ENCODE measurements at places on chromosomes 5 and 9. TPM values are rescaled to one million over a fixed set of nuclear protein-coding genes. Genes with fewer than 3 reads are reported as not detected.

The PCDHGC5 gene
- total RNA-seq = 1.4 TPM

DNA sequence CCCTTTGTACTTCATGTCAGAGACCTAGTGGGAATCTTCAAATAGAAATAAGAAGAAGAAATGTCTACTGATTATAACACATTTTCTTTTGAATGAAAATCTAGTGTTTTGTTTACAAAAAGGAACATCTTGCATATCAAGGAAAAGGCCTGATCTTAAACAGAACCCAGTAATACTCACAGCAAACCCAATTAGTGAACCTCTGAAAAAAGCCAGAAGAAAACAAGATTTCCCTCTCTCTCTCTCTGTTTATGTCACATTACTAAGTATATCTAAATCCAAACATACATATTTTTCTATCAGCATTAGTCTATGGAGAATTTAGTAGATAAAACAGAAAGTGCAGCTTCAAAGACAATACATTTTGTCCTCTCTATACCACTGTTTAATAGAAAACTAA lies 457.9 kb downstream of the NR2F1-AS1 start:
- H3K36me3 ChIP-seq = no peaks in the 10 kb centered on the region
- H3K27ac ChIP-seq = no peak overlapping the region
- H3K4me3 ChIP-seq = no peak overlapping the region
- no peak for DNase-seq
- H3K4me1 ChIP-seq = no peaks in the 10 kb centered on the region
- H3K27me3 ChIP-seq = no peaks in the 10 kb centered on the region

The MEIKIN gene
- total RNA-seq = not detected

- no peaks in the 10 kb centered on the region for H3K4me1 ChIP-seq
- H3K4me3 ChIP-seq = no peak overlapping the region
- DNase-seq = no peak
- no peaks in the 10 kb centered on the region for H3K27me3 ChIP-seq
These were observed 31.6 kb downstream of the PTGS1 start for GRCh38 chr9:122402403-122402871.

The ANKRD18A gene
- total RNA-seq = 9.0 TPM

- DNase-seq = no peak
- H3K36me3 ChIP-seq = peaks cover 18% of the 10 kb centered on the region
- H3K4me3 ChIP-seq = no peak overlapping the region
- H3K27me3 ChIP-seq = no peaks in the 10 kb centered on the region
These were observed 95.8 kb downstream of the PLPP1 start for GRCh38 chr5:55438998-55439397.

DNA sequence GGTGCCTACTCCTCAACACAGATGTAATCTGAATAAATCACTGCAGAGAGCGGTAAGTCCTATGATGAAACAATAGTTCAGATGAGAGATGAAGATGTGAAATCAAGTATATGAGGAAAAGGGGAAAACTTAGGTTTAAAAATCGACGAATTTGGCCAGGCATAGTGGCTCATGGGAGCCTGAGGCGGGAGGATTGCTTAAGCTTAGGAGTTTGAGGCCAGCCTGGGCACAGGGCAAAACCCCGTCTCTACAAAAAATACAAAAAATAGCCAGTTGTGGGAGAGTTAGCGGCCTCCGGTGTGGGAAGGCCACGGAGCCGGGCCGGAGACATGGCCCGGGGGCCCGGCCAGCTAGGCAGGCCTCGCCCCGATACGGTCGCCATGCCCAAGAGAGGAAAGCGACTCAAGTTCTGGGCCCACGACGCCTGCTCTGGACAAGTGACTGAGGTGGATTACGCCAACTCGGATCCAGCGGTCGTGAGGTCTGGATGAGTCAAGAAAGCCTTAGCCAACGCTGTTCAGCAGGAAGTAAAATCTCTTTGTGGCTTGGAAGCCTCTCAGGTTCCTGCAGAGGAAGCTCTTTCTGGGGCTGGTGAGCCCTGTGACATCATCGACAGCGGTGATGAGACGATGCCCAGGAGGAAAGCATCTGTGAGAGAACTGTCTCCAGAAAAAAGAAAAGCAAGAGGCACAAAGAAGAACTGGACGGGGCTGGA lies 62.8 kb upstream of the SUB1 start:
- DNase-seq = no peak
- H3K27ac ChIP-seq = no peak overlapping the region
- no peaks in the 10 kb centered on the region for H3K27me3 ChIP-seq
- H3K4me1 ChIP-seq = no peaks in the 10 kb centered on the region
- no peaks in the 10 kb centered on the region for H3K36me3 ChIP-seq

DNA sequence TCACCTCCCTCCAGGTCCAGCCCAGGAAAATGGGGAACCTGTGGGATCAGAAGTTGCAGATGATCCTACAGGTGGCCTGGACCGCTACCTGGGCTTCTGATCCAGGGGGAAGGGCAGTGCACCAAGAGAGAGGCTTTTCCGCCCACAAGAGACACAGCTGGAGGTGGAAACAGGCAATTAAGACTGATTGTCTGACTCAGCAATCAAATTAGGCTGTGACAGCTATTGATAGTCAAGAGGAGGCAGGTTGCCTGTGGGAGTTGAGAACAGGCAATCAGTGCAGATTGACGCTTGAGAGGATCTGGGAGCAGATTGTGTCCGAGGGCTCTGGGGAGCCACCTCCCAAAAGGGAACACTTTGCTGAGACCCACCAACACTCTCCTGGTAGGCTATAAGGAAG lies 71.1 kb upstream of the SLC44A1 start:
- H3K4me1 ChIP-seq = no peaks in the 10 kb centered on the region
- DNase-seq = no peak
- no peak overlapping the region for H3K4me3 ChIP-seq
- no peaks in the 10 kb centered on the region for H3K36me3 ChIP-seq
- no peaks in the 10 kb centered on the region for H3K27me3 ChIP-seq

Data from Peyer's patch (tissue), 4 donors.